ENCODE measurements at places on chromosomes 1 and 21.

- no peak for DNase-seq
Measured at GRCh38 chr1:109294481-109294880, 11.5 kb upstream of the PSRC1 start.

GRCh38 chr1:62346886-62347285 is 27.7 kb upstream of the KANK4 start:
- no peak for DNase-seq

- no peak for DNase-seq
Measured at GRCh38 chr21:45166931-45167330, 92.6 kb downstream of the ADARB1 start.

- DNase-seq: peak; percentile 12
Measured at GRCh38 chr1:40898431-40898901, 36.3 kb upstream of the CITED4 start.

DNA sequence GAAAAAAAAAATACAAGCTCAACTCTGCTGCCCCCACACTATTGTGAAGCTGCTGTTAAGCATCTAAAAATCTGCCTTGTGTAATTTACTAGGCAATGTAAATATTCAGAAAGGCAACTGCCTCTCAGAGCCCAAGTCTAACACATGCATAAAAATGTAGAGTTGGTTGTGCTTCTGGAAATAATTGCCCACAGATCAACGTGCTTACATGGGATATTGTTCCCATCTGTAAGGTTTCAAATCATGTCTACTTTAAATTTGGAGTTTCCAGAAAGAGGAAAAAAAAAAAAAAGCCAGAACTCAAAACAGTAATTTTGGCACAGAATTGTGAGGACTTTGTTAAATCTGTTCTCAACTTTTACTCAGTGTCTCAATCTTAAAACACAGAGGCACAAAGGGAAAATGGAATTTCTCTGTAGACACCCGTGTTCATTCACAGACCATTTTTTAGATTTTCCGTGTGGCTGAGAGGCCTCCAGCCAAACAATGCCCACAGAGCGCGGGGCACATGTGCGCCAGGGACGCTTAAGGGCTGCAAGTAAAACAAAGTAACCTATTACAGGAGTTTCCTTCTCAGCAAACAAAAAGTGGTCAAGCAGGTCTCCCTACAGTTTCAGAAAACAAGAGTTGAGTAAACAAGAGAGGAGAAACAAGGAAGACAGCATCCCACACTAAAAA is 115.5 kb downstream of the RERE start:
- no peak for DNase-seq

GRCh38 chr1:234843946-234844345 is 234.0 kb upstream of the IRF2BP2 start:
- peak; percentile 75 for DNase-seq

GRCh38 chr1:205088341-205088740 is 4.1 kb upstream of the TMEM81 start:
- DNase-seq: no peak

- no peak for DNase-seq
Measured at GRCh38 chr1:163361123-163361934, 39.6 kb downstream of the NUF2 start.

- DNase-seq: no peak
Measured at GRCh38 chr1:115160728-115161127, 71.4 kb upstream of the TSPAN2 start.
